ENCODE measurements at places on chromosomes 1 and 21.

- DNase-seq, result no peak
These were observed 25.3 kb downstream of the WLS start for GRCh38 chr1:68206848-68207689.

DNA sequence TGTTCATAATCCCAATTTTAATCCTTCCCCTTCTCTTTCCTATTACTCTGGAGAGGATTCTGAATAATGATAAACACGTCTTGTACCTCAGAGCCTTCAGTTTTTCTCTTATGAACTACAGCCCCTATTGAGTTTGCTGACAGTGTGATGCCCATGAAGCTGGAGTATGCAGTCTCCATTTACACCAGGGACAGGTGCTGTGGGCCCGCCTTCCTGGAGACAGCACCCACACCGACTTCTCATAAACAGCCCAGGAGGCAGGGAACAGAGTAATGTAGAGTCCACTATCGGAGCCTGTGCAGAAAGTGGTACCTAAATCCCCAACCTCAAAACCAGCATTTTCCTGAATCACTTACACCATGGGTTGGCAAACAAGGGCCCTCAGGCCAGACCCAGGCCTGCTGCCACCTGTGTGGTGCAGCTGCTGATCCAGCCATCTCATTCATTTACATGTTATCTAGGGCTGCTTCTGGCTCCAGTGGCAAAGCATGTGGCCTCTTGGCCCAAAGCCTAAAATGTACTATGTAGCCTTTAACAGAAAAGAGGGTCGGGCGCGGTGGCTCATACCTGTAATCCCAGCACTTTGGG lies 95.1 kb upstream of the KRTAP19-8 start:
- no peak for DNase-seq

DNA sequence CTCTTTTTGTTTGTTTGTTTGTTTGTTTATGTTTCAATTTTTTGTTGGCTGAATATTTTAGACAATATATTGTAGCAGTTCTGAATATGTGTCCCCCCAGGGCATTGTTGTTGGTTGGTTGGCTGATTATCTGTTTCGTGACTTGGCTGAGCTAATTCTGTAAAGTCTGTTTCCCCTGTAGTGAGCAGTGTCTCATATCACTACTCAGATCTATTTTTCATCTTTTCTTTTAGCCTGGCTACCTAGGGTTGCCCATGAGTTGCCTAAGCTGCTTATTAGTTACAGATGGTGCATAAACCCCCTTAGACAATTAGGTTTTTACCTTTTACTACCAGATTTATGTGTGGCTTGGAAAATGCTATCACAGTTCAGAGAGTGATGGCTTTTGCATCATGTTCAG lies 32.3 kb downstream of the CFAP57 start:
- DNase-seq, result no peak

DNA sequence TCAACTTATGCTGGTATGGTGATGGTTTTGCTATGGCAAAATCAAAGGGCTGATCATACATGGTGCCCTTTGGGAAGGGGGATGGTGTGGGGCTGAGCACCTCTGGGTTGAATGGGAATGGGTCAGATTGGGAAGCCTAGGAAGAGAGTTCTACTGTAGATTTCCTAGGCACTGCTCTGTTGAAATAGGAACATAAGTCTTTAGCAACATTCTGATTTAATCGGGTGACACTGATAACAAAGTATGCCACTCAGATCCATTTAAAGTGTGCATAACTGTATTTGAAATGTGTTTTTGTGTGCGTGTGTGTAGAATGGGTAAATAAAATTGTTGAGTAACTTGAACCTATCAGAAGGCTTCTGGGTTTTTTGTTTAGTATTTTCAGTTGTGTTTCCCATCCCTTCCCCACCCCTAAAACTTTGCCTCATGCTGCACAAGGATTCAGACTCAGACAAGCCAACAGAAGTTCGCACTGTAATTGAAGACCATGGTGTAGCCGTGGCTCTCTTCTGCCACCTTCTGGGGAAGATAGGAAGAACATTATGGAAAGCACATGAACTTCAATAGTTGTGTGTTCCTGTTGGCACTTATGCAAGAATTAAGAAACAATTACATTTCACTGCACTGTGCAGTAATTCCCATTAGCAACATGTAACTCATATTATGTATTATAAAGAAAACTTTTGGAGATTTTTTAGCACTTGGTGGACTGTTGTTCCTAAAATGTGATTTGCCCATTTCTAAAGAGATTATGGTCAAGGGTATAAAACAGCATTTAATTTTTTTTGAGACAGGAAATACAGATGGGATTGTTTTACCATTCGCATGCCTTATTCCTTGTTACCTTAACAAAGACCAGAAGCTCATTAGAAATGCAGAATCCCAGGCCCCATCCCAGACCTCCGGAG lies 10.9 kb upstream of the C4BPB start:
- peak; percentile 39 for DNase-seq

GRCh38 chr1:7295946-7296345 lies 475.1 kb upstream of the VAMP3 start:
- DNase-seq, result no peak

DNA sequence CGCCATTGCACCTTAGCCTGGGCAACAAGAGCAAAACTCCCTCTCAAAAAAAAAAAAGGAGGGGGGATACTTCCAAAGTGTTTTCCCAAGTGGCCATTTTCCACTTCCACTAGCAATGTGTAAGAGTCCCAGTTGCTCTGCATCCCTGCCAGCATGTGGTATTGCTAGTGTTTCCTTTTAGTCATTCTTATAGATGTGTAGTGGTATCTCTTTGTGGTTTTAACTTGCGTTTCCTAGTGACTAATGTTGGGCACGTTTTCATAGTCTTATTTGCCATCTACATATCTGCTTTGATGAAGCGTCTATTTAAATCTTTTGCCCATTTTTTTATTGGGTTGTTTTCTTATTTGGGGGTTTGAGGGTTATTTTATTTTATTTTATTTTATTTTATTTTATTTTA lies 31.1 kb downstream of the INAVA start:
- DNase-seq, result no peak

DNA sequence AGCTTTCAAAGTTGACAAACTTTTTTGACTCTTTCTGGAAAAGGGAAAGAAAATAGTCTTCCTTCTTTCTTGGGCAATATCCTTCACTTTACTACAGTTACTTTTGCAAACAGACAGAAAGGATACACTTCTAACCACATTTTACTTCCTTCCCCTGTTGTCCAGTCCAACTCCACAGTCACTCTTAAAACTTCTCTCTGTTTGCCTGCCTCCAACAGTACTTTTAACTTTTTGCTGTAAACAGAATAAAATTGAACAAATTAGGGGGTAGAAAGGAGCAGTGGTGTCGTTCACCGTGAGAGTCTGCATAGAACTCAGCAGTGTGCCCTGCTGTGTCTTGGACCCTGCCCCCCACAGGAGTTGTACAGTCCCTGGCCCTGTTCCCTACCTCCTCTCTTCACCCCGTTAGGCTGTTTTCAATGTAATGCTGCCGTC lies 160.8 kb upstream of the SGIP1 start:
- no peak for DNase-seq

GRCh38 chr1:200409203-200409760 lies 554 bp downstream of the ZNF281 start:
- peak; percentile 21 for DNase-seq

DNA sequence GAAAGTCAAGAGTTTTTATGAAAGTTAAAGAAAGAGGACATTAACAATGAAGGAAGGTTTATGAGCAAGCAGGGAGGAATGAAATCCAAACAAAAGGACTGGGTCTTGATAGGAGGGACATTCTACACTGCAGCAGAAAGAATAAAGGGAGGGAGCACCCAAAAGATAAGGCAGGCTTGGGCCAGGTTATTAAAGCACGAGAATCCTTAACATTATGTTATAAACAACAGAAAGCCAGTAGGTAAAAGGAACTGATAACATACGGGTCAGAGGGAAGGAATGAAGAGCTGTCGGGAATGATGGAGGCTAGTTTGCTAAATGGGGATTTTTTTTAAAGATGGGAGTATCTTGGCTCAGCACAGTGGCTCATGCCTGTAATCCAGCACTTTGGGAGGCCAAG lies 19.4 kb downstream of the LPGAT1 start:
- DNase-seq, result no peak

DNA sequence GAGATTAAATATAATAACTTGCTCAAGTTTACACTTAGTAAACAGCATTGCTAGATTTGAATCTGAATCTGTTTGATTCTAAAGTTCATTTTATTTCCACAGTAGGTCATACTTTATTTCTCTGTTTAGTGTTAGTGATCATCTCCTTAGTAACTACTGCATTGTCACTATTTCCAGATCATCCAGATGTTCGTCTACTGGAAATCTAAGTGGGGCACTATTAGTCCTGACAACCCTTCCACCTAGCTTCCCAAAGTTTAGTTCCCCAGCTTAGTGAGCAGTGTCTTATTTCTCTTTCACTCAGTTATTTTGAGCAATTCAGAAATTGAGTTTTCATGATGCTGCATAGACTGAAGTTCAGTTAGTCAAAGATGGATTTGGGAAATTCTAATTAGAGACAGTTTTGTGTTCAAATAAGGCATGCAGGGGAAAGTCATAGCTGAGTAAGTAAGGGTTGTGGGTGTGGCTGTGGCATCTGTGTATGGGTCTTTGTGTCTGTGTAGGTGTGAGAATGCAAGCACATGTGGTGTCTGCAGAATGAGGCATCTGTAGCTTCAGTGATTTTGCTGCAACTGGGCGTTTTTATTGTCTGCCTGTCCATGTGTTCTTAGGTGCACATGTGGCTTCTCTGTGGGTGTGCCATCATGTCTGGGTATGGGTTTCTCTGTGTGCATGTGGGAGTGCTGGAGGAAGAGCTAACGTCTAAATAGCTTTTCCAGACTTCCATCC lies 107.3 kb downstream of the NTMT2 start:
- DNase-seq, result no peak

DNA sequence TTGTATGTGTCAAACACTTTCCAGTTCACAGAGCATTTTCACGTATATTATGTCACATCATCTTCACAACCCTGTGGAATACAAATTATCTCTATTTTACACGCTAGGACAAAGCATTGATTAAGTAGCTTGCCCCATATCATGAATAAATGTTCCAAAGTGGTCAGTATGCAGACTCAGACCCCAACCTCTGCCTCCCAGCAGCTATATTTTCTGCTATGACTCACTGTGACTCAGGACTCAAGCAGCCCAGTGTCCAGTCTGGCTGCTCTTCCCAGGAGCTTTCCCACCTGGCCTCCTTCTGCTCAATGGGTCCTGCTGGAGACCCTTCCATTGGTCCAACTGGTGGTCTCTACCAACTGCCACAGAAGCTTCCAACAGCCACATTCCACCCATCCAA lies 56.0 kb upstream of the RAP1A start:
- DNase-seq, result no peak

DNA sequence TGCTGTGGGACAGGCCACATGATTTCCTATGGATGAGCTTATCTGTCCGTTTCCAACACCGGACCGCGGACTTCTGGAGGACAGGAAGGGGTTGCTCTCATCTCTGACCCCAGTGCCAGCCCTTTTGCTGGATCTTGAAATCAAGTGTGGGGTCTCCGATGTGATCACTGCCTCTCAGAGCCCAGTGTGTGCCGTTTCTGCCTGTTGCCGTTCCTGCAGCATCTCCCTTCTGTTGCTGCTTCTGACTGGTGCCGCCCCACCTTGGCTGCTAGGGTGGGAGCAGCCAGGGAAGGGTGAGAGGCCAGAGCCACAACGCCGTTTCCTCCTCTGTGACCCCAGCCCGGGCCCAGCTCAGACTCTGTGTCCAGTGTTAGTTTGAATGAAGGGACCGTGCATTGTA lies 67.3 kb upstream of the WNT4 start:
- DNase-seq, result no peak

DNA sequence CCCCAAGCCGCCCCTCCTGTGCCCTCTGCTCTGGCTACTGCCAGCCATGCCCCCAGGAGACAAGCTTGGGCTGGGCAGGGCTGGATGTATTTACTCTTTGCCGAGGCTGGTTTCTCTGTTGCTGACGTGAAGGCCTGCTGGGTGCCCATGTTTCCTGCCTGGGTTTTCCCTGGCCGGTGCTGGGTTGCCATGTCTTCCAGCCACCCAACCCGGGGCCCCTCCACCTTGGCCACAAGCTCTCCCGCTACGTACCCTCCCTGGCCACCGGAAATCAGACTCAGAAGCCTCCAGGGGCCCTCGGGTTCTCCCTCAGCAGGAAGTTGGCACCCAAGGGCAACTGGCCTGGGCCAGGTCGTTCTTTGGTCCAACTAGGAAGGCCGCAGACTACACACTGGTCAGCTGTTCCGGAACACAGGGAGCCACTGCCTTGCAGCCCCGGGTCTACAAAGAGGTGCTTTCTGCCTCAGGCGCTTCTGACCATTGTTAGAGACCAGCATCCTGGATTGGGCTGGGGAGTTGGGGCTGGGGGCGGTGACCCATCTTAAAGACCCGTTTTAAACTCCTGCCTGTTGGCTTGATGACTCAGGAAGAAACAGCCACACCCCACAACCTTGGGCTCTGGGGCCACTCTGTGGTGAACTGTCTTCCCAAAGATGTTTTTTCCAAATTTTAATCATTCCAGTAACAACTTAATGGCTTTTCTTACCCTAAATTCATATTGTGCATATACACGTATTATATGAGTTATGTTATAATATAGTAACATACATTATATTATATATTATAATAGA lies 71.2 kb upstream of the RUNX3 start:
- no peak for DNase-seq

GRCh38 chr1:32786856-32787255 lies 30.3 kb downstream of the YARS1 start:
- DNase-seq, result no peak

GRCh38 chr1:39266269-39266668 lies 61.8 kb downstream of the MACF1 start:
- DNase-seq, result no peak

DNA sequence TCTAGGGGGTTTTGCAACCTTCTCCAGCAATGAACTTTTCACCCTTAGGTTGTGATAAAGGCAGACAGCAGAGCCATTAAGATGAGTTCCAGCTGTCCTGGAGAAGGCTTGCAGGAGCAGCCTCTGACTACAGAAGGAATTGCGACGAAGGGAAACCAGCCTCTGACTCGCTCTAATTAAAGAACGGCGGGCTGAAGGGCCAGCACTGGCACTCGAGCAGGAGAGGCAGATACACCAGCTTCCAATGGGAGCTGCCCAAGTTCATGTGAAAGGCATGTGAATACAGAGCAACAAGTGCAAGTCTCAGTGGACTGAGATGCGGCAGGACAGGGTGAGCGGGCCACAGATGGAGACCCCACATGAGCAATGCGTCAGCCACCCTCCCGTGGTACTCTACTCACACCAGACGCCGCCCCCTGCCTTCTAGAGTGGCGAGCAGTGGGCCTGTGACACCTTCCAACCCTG lies 15.7 kb downstream of the RCC2 start:
- no peak for DNase-seq

GRCh38 chr1:167911413-167911812 lies 2.5 kb downstream of the ADCY10 start:
- no peak for DNase-seq

GRCh38 chr1:155277070-155277901 lies at the start of gene HCN3:
Gene HCN3, plus strand, starts transcription at chr1:155277463. Its CDS starts 128 bp downstream, at chr1:155277591.
- DNase-seq, result peak; percentile 85
